Activated CD4-positive, alpha-beta T cell treated with anti-CD3 and anti-CD28 coated beads, Interleukin-2, amount 10 ng/mL, durations not matched to agents 24 days and 14 days (primary cell): ENCODE measurements at places on chromosomes 1 and 21.
A peak's percentile ranks its signal among the peaks of the same experiment; 100 is the strongest.

DNA sequence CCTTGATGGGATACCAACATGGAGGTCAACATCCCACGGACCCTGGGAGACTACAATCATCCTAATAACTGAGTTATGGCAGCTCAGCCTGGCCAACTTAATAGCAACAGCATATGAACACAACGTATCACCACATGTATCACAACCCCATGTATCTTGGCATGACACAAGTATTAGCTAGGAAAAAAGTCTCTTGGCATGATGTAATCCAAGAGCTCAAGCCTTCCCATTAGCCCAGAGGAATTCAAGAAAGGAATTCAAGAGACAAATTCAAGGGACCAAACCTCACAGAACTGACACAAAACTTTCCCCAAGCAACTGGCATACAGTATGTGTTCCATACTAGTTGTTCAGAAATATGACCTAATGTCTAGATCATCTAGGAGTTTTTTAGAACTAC is 100.9 kb upstream of the HMGB4 start:
- H3K27me3 ChIP-seq = no peaks in the 10 kb centered on the region
- H3K4me3 ChIP-seq = no peak overlapping the region

DNA sequence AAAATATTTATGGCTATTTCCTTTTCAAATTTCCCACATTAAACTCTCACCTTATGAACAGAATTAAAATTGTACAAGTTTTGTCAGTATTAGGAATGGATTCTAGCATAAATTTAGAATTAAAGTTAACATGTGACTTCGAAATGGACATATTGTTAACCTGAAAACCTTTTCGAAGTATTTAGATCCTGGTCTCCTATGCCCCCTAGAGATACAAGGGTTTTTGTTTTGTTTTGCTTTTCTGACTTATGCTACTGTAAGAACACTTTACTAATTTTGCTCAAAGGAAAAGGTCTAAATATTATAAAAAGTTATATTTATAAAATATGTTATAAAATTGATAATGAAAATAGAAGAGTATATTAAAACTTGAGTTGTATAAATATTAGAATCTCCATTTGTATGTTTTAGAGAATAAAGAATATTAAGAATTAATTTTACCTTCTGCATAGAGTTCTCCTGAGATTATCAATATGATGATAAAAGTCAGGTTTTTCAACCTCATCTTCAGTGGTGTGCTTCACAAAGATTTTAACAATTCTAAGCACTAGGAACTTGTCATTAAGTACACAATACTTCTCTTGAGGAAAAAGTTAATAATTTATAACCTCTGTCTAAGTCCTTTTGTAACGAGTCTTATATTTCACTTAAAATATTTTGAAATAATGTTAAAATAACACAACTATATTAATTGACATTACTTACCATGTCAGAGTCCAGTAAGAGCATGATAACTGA is at the start of gene F13B:
F13B (minus strand) TSS at position 542 of the 738 bp plus-strand sequence; CDS start at position 505, 37 bp downstream.
- DNase-seq = no peak
- H3K27ac ChIP-seq = no peak within 1 kb of the TSS
- peaks cover 6% of the 10 kb centered on the region for H3K27me3 ChIP-seq
- H3K4me1 ChIP-seq = no peaks in the 10 kb centered on the region
- no peak within 1 kb of the TSS for H3K4me3 ChIP-seq

DNA sequence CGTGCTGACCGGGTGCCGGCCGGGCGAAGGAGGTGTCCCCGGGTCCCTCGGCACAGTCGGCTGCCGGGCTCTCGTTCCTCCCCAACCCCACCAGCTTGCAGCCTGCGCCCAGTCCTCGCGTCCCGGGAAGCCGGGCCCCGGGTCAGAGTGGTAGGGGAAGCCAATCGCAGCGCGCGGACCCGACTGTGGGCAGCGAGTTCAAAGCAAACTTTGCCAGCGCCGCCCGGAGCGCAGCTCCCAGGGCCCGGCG is 328 bp downstream of the MYCL start:
- peaks cover 6% of the 10 kb centered on the region for H3K4me1 ChIP-seq
- DNase-seq = no peak
- H3K36me3 ChIP-seq = no peaks in the 10 kb centered on the region
- peaks cover 69% of the 10 kb centered on the region for H3K27me3 ChIP-seq

DNA sequence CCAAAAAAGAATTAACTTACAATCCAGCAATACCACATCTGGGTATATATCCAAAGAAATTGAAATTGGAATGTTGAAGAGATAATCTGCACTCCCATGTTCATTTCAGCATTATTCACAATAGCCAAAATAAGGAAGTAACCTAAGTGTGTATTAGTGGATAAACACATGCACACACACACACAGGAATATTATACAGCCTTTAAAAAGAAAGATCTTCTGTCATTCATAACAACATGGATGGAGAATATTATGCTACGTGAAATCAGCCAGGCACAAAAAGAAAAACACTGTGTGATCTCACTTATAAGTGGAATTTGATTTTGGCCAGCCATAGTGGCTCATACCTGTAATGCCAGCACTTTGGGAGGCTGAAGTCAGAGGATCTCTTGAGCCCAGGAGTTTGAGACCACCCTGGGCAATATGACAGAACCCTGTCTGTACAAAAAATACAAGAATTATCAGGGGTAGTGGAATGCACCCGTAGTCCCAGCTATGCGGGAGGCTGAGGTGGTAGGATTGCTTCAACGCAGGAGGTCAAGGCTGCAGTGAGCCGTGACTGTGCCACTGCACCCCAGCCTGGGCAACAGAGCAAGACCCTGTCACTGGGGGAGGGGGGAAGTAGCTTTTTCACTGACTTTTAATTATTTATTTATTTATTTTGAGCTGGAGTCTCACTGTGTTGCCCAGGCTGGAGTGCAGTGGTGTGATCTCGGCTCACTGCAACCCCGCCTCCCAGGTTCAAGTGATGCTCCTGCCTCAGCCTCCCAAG is 9.3 kb upstream of the EIF2B3 start:
- H3K4me3 ChIP-seq = no peak overlapping the region
- no peak overlapping the region for H3K27ac ChIP-seq
- H3K27me3 ChIP-seq = peaks cover 6% of the 10 kb centered on the region
- no peaks in the 10 kb centered on the region for H3K36me3 ChIP-seq

DNA sequence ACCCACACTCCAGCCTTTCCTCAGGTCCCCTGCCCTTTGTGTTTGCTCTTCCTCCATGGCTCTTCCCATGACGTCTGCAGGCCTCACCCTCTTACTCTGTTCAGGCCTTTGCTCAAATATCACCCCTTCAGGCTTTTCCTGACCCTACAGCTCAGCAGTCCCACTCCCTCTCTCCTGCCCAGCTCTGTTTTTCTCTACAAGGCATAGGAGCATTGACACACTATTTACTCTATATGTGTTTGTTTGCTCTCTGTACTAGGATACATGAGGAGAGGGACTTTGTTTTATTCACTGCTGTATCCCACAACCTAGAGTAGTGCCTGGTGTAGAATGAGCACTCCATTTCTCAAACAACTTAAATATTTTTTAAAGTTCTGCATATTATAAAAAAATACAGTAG is 107.4 kb upstream of the COA6 start:
- H3K4me1 ChIP-seq = peaks cover 14% of the 10 kb centered on the region
- H3K27ac ChIP-seq = no peak overlapping the region
- H3K27me3 ChIP-seq = no peaks in the 10 kb centered on the region
- H3K4me3 ChIP-seq = no peak overlapping the region

- no peak overlapping the region for H3K4me3 ChIP-seq
- peaks cover 7% of the 10 kb centered on the region for H3K27me3 ChIP-seq
- no peak for DNase-seq
- H3K36me3 ChIP-seq = no peaks in the 10 kb centered on the region
- H3K4me1 ChIP-seq = peaks cover 5% of the 10 kb centered on the region
Observed at GRCh38 chr1:4263699-4264098, 363.6 kb upstream of the C1orf174 start.

DNA sequence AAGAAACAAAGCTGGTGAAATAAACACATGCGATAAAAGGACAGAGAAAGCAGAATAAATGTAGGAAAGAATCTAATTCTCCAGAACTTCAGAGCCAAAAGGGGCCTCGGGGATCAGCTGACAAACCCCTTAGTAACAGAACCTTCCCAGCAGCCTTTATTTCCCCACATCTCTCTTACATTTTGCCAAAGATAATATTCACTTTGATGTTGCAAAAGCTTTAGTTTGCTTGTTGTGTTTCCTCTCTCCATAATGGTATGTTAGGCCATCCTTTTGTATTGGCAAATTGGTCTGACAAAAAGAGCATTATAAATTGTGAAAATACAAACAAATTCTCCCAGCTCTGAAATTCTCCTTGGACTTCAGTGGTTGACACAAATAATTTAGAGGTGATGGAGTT is 54.9 kb downstream of the OPTC start:
- peaks cover 3% of the 10 kb centered on the region for H3K4me1 ChIP-seq
- no peak for DNase-seq
- H3K36me3 ChIP-seq = no peaks in the 10 kb centered on the region
- H3K4me3 ChIP-seq = no peak overlapping the region

- no peaks in the 10 kb centered on the region for H3K4me1 ChIP-seq
- peaks cover 18% of the 10 kb centered on the region for H3K27me3 ChIP-seq
Observed at GRCh38 chr1:66464802-66465201, 69.2 kb upstream of the SGIP1 start.

GRCh38 chr1:15089258-15089992 is 64.1 kb upstream of the TMEM51 start:
- peaks cover 2% of the 10 kb centered on the region for H3K4me1 ChIP-seq
- peaks cover 12% of the 10 kb centered on the region for H3K27me3 ChIP-seq
- H3K4me3 ChIP-seq = no peak overlapping the region
- DNase-seq = no peak
- H3K27ac ChIP-seq = no peak overlapping the region

DNA sequence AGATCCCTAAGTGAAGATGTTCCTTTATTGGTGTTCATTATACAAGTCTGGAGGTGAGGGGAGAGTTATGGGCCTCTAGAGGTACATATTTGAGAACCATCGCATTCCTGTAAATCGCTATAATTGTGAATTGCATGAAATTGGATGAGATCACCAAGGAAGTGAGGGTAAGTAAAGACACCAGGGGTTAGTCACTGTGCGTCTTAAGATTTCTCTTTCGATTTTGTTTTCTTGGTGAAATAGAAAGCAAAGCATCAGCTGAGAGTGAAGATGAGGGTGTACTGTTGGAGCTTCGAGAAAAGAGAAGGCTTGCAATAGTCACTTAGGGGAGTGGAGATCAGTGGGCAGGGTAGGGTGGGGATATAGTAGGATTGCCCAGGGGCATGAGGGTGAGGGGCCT is 82.1 kb downstream of the RAVER2 start:
- peak overlapping the region; percentile 44 for H3K4me3 ChIP-seq
- H3K27me3 ChIP-seq = peaks cover 3% of the 10 kb centered on the region
- peaks cover 10% of the 10 kb centered on the region for H3K36me3 ChIP-seq
- DNase-seq = peak; percentile 68
- peaks cover 36% of the 10 kb centered on the region for H3K4me1 ChIP-seq

- no peak overlapping the region for H3K27ac ChIP-seq
- H3K36me3 ChIP-seq = no peaks in the 10 kb centered on the region
- no peak for DNase-seq
- peaks cover under 1% of the 10 kb centered on the region for H3K27me3 ChIP-seq
- no peak overlapping the region for H3K4me3 ChIP-seq
Observed at GRCh38 chr21:41703857-41704501, 62.9 kb downstream of the RIPK4 start.

- no peak overlapping the region for H3K4me3 ChIP-seq
- H3K4me1 ChIP-seq = peaks cover 29% of the 10 kb centered on the region
- no peak overlapping the region for H3K27ac ChIP-seq
- DNase-seq = no peak
Observed at GRCh38 chr1:161737625-161738024, 12.0 kb upstream of the DUSP12 start.

DNA sequence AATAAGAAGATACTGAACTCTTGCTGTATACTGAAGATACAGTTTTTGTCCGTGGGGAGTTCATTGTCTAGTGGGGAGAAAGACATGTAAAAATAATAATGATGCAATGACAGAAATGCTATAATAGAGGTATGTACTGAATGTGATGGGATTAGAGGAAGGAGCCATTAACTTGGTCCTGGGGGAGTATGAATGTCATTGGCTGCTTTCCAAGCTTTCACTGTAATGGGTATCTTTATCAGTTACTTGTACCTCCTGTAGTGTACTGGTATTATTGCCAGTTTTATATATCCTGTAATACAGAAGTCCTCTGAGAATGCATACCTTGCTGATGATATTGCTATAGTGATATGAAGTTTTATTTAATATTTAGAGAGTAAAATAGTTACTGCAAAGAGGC is 7.4 kb downstream of the BTBD8 start:
- no peak overlapping the region for H3K4me3 ChIP-seq
- no peak overlapping the region for H3K27ac ChIP-seq
- peaks cover 4% of the 10 kb centered on the region for H3K36me3 ChIP-seq
- no peaks in the 10 kb centered on the region for H3K27me3 ChIP-seq
- no peaks in the 10 kb centered on the region for H3K4me1 ChIP-seq

- no peak for DNase-seq
- H3K27ac ChIP-seq = no peak overlapping the region
- peaks cover 14% of the 10 kb centered on the region for H3K4me1 ChIP-seq
- H3K4me3 ChIP-seq = no peak overlapping the region
Observed at GRCh38 chr1:198232940-198233675, 76.3 kb downstream of the NEK7 start.

DNA sequence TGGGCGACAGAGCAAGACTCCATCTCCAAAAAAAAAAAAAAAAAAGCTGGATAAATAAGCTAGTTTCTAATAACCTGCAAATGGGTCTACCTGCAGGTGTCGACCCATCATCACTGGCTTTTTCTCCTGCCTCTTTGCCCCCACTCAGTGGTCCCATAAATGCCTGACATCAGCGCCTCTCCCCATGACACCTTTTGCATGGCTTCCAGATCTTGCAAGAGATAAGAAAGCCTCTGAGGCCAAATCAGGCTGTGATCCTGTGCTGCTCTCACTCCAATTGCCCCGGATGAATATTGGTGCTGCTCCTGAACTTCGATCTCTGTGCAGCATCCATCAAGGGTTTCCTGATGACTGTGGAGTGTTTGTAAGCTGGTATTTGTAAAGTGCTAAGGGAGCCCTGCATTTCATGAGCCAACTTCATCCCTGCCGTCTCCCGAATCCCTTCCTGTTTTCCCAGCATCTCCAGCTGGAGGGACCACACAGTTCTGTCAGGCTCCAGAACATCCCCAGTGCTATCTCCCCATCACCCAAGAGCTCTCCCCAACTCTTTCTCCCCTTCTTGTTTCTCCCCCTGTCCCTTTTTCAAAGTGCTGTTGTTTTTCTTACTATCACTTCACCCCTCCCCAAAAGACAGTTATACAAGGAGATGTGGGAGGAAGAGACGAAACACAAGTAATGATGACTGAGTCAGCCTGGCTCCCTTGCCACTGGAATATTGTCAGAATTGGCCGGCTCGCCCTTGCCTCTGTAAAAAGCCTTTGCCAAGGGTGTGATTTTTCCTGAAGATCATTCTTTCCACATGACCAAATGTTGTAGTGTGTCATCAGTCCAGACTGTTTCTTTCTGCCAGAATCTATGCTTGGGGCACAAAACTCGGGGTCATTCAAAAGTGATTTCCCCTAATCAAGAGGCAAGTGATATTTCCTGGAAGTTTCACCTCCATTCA is 2.8 kb upstream of the EFHD2 start:
- H3K27ac ChIP-seq = no peak overlapping the region
- DNase-seq = no peak
- no peak overlapping the region for H3K4me3 ChIP-seq
- H3K27me3 ChIP-seq = peaks cover 34% of the 10 kb centered on the region
- H3K36me3 ChIP-seq = peaks cover 8% of the 10 kb centered on the region
- peaks cover 13% of the 10 kb centered on the region for H3K4me1 ChIP-seq

- H3K27me3 ChIP-seq = peaks cover 50% of the 10 kb centered on the region
- H3K4me1 ChIP-seq = peaks cover 36% of the 10 kb centered on the region
- no peak overlapping the region for H3K27ac ChIP-seq
- peak overlapping the region; percentile 1 for H3K4me3 ChIP-seq
Observed at GRCh38 chr1:23562137-23562876, 3.0 kb upstream of the ID3 start.
